Mucosa of gallbladder (tissue), 1 donor: ENCODE measurements at places on chromosomes 2 and 18. TPM values are rescaled to one million over a fixed set of nuclear protein-coding genes. Genes with fewer than 3 reads are reported as not detected.

PIKFYVE gene
- 23.3 TPM for total RNA-seq

POTEF gene
- not detected for total RNA-seq

RTP5 gene
- not detected for total RNA-seq

FSIP2 gene
- 1.6 TPM for total RNA-seq

KCMF1 gene
- 60.1 TPM for total RNA-seq

NEU2 gene
- total RNA-seq: not detected

CYP1B1 gene
- total RNA-seq: 25.4 TPM

SRD5A2 gene
- 0.09 TPM for total RNA-seq

REG3G gene
- 0.66 TPM for total RNA-seq

RESP18 gene
- not detected for total RNA-seq

CDKL4 gene
- total RNA-seq: 1.1 TPM
